Aorta (tissue), 5 donors: ENCODE measurements at places on chromosomes 13 and 19. TPM values are rescaled to one million over a fixed set of nuclear protein-coding genes. Genes with fewer than 3 reads are reported as not detected.
A peak's percentile ranks its signal among the peaks of the same experiment; 100 is the strongest.

- no peak for DNase-seq
- no peaks in the 10 kb centered on the region for H3K36me3 ChIP-seq
- H3K27ac ChIP-seq = no peak overlapping the region
- H3K4me1 ChIP-seq = no peaks in the 10 kb centered on the region
- H3K4me3 ChIP-seq = no peak overlapping the region
- no peaks in the 10 kb centered on the region for H3K27me3 ChIP-seq
Observed at GRCh38 chr13:73876323-73876722, 257.9 kb downstream of the KLF12 start.

DNA sequence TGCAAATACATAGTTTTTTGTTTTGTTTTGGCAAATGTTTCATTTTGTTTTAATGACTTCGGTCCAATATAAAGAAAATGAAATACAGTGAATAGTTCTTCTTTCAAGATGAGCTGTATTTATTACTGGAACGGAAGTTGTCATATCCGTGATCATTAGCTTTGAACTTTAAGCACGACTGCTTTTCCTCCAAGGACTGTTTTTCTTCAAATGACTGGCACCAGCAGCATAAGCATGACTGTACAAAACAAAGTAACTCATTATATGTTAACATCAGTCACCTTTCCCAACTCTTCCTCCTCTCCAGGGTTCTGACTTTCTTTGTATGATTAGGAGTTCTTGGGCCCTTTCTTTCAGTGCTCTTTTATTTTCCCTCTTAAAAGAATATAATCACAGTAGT, 20.5 kb downstream of the EDNRB start:
- no peak for DNase-seq
- H3K27ac ChIP-seq = no peak overlapping the region
- no peak overlapping the region for H3K4me3 ChIP-seq
- H3K4me1 ChIP-seq = no peaks in the 10 kb centered on the region
- H3K36me3 ChIP-seq = no peaks in the 10 kb centered on the region

GRCh38 chr19:15443838-15444237, 5.9 kb downstream of the WIZ start:
- no peaks in the 10 kb centered on the region for H3K36me3 ChIP-seq
- H3K4me3 ChIP-seq = no peak overlapping the region
- H3K27ac ChIP-seq = no peak overlapping the region
- H3K4me1 ChIP-seq = no peaks in the 10 kb centered on the region

DNA sequence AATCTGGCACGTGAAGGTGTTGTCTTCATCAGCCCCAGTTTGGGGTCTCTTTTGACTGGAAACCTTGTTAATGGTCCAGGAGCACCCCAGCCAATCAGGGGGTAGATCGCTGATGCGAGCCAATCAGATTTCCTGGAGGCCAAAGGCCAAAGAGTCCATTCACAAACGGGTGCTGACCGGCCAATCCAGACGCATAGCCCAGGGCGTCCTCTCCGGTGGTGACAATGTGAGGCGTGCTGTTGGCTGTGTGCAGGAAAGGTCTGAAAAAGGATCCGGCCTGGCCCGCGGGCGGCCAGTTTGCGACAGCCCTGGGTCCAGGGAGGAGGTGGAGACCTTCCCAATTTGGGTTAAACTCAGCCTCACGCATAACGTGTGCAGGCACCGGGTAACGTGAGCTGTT, 3.1 kb downstream of the MAST3 start:
- no peak overlapping the region for H3K27ac ChIP-seq
- no peak for DNase-seq
- H3K4me3 ChIP-seq = no peak overlapping the region
- no peaks in the 10 kb centered on the region for H3K27me3 ChIP-seq

- no peaks in the 10 kb centered on the region for H3K36me3 ChIP-seq
- DNase-seq = peak; percentile 86
- no peaks in the 10 kb centered on the region for H3K4me1 ChIP-seq
- H3K4me3 ChIP-seq = no peak overlapping the region
Observed at GRCh38 chr19:13835791-13836723, 40.8 kb downstream of the ZSWIM4 start.

- H3K27ac ChIP-seq = no peak overlapping the region
- H3K36me3 ChIP-seq = no peaks in the 10 kb centered on the region
- no peak overlapping the region for H3K4me3 ChIP-seq
- no peaks in the 10 kb centered on the region for H3K27me3 ChIP-seq
- H3K4me1 ChIP-seq = no peaks in the 10 kb centered on the region
- no peak for DNase-seq
Observed at GRCh38 chr13:113065406-113066141, 40.0 kb upstream of the F7 start.

DNA sequence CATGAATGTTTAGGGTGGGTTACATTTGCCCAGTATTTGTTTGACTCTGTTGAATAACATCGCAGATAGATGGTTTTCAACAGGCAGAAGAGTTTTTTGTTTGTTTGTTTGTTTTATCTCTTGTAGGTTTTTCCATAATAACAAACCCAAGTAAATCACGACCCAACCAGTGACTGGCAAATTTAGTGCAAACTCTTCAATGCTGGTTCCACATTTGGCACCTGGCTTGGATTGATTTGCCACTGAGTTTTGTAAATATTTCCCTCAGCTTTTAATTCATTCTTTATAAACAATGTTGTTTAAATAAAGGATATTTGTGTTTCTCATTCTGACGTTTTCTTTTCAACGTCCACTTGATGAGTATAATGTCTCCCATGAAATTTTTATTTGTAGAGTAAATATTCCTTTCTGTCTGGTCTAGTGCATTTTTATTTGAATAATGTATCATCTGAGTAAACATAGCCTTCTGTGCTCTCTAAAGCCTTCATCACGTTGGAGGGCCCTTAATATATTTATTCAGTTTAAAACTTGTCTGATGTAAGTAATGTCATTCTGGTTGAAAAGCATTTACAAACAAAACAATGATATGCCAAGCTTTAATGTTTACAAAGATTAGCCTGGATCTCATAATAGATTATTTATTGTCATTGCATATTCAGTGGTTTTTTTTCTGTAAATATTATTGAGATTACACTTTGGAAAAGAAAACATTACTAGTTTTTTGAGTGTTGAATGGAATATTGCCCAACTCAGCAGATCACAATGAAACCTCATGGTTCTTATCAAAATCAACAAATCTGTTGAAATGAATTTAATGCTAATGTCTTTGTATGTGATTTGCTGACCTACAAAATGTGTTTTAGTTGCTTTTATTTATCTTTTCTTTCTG, 90.4 kb upstream of the PEG3 start:
- no peak overlapping the region for H3K27ac ChIP-seq
- no peak overlapping the region for H3K4me3 ChIP-seq
- H3K4me1 ChIP-seq = no peaks in the 10 kb centered on the region
- DNase-seq = no peak
- H3K36me3 ChIP-seq = no peaks in the 10 kb centered on the region

GRCh38 chr13:85771856-85772255, 27.4 kb downstream of the SLITRK6 start:
- H3K36me3 ChIP-seq = no peaks in the 10 kb centered on the region
- H3K4me1 ChIP-seq = no peaks in the 10 kb centered on the region
- H3K27ac ChIP-seq = no peak overlapping the region
- H3K4me3 ChIP-seq = no peak overlapping the region

GRCh38 chr13:31119966-31120700, 41.6 kb downstream of the HSPH1 start:
- H3K4me3 ChIP-seq = no peak overlapping the region
- no peak for DNase-seq
- no peaks in the 10 kb centered on the region for H3K4me1 ChIP-seq
- no peaks in the 10 kb centered on the region for H3K27me3 ChIP-seq
- no peaks in the 10 kb centered on the region for H3K36me3 ChIP-seq
- no peak overlapping the region for H3K27ac ChIP-seq

- no peaks in the 10 kb centered on the region for H3K4me1 ChIP-seq
- peak; percentile 47 for DNase-seq
- no peaks in the 10 kb centered on the region for H3K36me3 ChIP-seq
- H3K27ac ChIP-seq = no peak overlapping the region
Observed at GRCh38 chr19:58578012-58578925, 5.1 kb upstream of the MZF1 start.

The RETN gene
- 2.6 TPM for polyA plus RNA-seq

GRCh38 chr13:94267581-94268366, 211.7 kb downstream of the DCT start:
- H3K36me3 ChIP-seq = no peaks in the 10 kb centered on the region
- no peak overlapping the region for H3K27ac ChIP-seq
- no peaks in the 10 kb centered on the region for H3K4me1 ChIP-seq
- DNase-seq = no peak

- no peak overlapping the region for H3K27ac ChIP-seq
- no peak overlapping the region for H3K4me3 ChIP-seq
- H3K27me3 ChIP-seq = no peaks in the 10 kb centered on the region
- no peaks in the 10 kb centered on the region for H3K36me3 ChIP-seq
Observed at GRCh38 chr19:2700660-2701360, 1.7 kb downstream of the GNG7 start.

The IRGC gene
- polyA plus RNA-seq = not detected

- H3K4me3 ChIP-seq = no peak overlapping the region
- H3K4me1 ChIP-seq = no peaks in the 10 kb centered on the region
- H3K36me3 ChIP-seq = peaks cover 31% of the 10 kb centered on the region
- no peak overlapping the region for H3K27ac ChIP-seq
- DNase-seq = no peak
- H3K27me3 ChIP-seq = no peaks in the 10 kb centered on the region
Observed at GRCh38 chr19:57212109-57212508, 18.7 kb upstream of the AURKC start.

DNA sequence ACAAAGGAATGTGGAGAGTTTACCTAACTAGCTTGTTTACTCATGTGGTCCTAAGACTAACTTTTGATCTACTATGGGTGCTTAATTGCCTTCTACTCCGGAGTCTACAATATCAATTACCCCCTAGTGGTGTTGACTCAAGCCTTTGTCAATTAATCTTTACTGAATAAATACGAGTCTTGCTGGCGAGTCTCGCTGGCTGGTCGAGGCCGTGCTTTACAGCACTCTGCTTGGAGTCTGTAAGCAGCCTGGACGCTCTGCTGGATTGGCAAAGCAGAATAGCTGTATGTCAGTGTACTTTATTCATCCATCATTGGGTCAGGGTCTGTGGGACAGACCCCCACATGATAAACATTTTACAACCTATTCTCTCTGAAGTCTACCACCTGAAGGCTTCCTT, 9.9 kb upstream of the SPART start:
- H3K27me3 ChIP-seq = no peaks in the 10 kb centered on the region
- DNase-seq = no peak
- no peak overlapping the region for H3K4me3 ChIP-seq
- H3K4me1 ChIP-seq = peaks cover 2% of the 10 kb centered on the region
- no peaks in the 10 kb centered on the region for H3K36me3 ChIP-seq

GRCh38 chr13:101398191-101398590, 18.1 kb downstream of the NALCN start:
- no peak overlapping the region for H3K4me3 ChIP-seq
- no peak for DNase-seq
- H3K4me1 ChIP-seq = no peaks in the 10 kb centered on the region
- no peaks in the 10 kb centered on the region for H3K27me3 ChIP-seq
- H3K27ac ChIP-seq = no peak overlapping the region
- H3K36me3 ChIP-seq = peaks cover 1% of the 10 kb centered on the region

GRCh38 chr13:89897681-89898080, 1449.8 kb upstream of the MIR17HG start:
- no peaks in the 10 kb centered on the region for H3K36me3 ChIP-seq
- H3K27ac ChIP-seq = no peak overlapping the region
- no peaks in the 10 kb centered on the region for H3K27me3 ChIP-seq
- no peak for DNase-seq
- H3K4me3 ChIP-seq = no peak overlapping the region
- H3K4me1 ChIP-seq = no peaks in the 10 kb centered on the region

The GPR12 gene
- not detected for polyA plus RNA-seq

- H3K4me1 ChIP-seq = no peaks in the 10 kb centered on the region
- peaks cover 15% of the 10 kb centered on the region for H3K36me3 ChIP-seq
- no peaks in the 10 kb centered on the region for H3K27me3 ChIP-seq
- DNase-seq = peak; percentile 55
Observed at GRCh38 chr13:113552786-113553434, 31.6 kb upstream of the TFDP1 start.

DNA sequence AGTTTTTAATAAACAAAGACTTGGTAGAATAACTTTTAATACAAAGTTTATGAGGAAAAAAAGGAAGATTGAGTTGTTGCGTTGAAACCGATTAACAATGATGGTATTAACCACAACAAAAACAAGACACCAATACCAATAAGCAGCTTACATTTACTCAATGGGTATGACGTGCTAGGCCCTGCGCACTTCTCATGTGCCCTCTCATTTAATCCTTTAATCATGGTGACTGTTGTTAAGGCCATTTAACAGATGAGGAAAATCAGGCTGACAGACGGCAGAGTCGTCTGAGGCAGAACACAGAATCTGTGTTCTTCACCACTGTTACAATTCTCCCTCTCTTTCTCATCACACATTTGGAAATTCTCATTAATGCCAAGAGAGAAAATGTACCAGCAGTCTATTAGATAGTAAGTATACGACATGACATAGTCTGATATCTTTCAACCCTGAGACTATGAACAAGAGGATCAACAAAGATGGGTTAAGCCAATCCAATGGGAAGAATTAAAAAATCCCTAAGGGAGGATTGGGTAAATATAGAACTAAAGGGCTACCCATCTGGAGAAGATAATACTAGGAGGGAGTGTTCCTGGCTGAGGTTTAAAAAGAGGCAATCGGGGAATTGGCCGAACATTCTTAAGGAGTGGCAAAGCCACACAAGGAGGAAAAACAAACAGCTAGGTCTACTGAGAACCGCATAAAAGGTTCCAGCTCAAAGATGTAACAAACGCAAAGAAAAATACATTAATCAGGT, 54.0 kb downstream of the DOCK9 start:
- H3K4me1 ChIP-seq = no peaks in the 10 kb centered on the region
- no peak overlapping the region for H3K27ac ChIP-seq
- H3K27me3 ChIP-seq = no peaks in the 10 kb centered on the region
- no peaks in the 10 kb centered on the region for H3K36me3 ChIP-seq
- no peak for DNase-seq
- H3K4me3 ChIP-seq = no peak overlapping the region

DNA sequence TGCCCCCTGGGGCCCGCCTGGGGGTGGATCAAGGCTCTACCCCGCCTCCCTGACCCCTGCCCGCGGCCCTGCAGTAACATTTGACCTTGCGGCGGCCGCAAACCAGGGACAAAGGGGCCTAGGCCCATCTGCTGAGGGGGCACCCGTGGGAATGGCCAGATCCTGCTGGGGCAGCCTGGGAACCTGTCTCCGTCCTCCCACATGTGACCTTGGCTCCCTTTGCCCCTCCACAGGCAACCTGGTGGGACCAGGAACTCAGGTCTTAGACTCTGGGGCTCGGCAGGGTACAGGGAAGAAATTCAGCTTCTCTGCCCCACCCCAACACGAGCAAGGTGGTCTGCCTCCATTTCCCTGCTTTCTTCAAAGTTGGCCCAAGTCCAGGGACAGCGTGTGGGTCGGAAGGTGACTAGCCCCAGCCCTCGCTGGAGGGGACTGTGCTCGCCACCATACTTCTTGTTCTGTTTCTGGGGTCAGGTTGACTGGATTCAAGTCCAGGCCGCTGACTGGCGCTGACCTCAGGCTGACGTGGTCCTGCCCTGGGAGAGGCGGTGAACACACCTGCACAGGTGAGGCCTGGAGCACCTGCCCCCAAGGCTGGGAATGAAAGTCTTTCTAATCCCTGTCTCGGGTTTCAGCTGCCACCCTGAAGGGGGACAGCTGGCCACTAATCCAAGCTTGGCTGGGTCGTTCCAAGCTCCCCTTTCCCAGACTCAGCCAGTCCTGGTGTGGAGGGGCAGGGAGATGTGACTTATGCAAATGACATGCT, 2.5 kb upstream of the NR2F6 start:
- H3K4me1 ChIP-seq = no peaks in the 10 kb centered on the region
- no peak for DNase-seq
- no peak overlapping the region for H3K27ac ChIP-seq
- no peaks in the 10 kb centered on the region for H3K36me3 ChIP-seq
- H3K4me3 ChIP-seq = no peak overlapping the region

The NLRP5 gene
- not detected for polyA plus RNA-seq
